ENCODE measurements at places on chromosomes 6 and 20.

- DNase-seq: no peak
These were observed 171.3 kb downstream of the GRM1 start for GRCh38 chr6:146200176-146200575.

- no peak for DNase-seq
These were observed 2.4 kb upstream of the SYCP2L start for GRCh38 chr6:10884245-10884972.

- no peak for DNase-seq
These were observed 46.0 kb downstream of the ZFAND3 start for GRCh38 chr6:37865504-37865903.

DNA sequence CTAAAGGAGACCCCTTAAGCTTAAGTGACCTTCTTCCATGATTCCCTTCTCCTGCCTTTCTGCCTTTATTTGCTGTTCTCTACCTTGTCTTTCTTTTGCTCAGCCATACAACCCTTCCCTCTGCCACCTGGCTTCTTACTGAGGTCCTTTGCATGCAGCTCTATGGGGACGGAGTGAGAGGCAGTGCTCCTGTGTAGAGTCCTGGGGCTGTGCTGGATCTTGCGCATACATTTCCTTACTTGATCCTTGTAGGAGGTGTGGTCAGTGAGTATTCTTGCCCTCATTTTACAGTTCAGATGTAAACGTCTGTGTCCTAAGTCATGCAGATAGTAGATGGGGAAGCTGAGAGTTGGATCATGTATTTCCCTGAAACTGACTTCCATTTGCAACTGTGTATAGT, 5.7 kb downstream of the SASH1 start:
- no peak for DNase-seq

- peak; percentile 80 for DNase-seq
These were observed 48.8 kb upstream of the ZNF217 start for GRCh38 chr20:53642196-53643030.

DNA sequence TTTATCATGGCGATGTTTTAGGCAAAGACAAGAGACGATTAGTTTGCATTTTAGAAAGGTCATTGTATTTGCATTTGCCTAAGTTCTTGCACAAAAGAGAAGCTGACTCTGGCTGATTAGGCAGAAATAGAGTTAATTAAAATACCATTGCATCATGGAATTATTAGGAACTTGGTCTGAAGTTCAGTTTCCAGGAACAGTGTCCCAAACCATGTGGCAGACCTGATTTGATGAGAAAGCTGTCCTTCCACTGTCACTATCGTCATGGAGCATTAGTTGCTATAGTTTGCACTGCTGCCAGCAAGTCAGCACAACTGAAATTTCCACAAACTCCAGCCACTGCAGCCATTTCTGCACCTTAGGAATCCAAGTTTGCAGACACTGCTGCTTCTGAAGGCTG, 24.3 kb upstream of the MCUR1 start:
- DNase-seq: no peak

DNA sequence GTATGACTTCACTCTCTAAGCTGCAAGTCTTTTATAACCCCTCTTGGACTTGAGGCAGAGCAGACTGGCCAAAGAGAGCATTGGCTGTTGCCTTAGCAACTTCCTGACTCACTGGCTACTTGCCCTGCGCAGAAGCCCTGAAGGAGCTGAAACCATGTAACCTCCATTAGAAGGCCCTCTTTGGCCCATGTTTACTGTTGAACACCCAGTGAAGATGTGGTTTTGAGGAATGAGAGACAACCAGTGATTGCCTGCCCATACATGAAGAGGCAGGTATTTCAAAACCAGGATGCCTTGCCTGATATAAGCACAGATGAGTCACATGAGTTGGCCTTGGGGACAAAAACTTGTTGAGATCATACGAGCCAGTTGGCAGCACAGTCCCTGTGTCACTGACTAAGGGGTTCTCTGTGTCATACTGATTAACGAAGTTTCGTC, 182.5 kb downstream of the EDN1 start:
- no peak for DNase-seq

DNA sequence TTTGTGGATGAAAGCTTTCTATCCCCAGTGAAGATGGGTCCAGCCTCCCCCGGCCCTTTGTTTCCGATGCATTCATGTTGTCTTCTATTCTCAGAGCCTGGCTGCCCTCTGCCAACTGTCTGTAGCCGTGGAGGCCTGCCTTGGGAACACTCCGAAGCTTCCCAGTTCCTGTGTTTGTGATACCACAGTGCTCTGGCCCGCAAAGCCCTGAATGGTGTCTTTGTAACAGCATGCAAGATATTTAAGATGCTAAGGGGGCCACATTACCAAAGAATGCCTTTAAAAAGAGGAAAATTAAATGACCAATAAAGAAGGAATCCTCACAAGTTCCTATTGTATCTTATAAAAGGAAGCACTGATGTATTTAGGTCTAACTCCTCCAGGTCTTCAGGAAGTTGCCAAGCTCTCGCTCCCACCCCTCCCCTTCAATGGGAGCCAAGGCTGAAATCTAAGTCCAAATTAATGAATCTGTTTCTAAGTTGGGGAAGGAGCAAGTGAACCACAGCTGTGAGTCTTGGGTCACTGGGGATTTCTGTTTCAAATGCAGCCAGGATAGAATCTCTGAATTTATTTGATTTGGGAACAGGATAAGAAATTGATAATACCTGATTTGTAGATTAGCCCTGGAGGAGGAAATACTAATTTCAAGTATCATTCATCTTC, 596.1 kb downstream of the QKI start:
- DNase-seq: no peak

Data from HuH-7 (cell line).